ENCODE measurements at places on chromosomes 3 and 15.

DNA sequence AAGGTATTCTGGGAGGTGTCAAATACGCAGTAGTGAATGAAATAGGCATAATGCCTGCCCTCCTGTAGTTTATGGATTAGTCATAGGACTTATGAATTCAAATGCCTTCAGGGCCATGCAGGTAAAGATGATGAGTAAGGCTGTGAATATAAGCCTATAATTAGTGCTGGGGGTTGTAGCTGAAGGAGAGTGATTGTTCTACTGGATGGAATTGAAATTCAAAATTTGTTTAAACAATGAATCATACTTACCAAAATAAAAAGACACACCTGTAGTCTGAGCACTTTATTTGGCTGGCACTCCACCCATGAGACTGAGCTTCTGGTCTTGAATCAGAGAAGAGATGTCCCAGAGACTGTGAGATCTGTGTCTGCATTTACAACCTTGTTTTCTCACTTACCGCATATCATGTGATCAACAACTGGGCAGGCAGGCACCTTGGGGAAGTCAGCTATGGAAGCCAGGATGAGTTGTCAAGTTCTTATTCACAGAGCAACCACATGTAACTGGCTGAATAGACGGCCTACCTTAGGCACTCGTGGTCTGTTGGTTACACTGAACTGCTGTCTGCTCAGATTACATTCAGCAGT, 291.8 kb downstream of the NAALADL2 start:
- DNase-seq, result no peak

DNA sequence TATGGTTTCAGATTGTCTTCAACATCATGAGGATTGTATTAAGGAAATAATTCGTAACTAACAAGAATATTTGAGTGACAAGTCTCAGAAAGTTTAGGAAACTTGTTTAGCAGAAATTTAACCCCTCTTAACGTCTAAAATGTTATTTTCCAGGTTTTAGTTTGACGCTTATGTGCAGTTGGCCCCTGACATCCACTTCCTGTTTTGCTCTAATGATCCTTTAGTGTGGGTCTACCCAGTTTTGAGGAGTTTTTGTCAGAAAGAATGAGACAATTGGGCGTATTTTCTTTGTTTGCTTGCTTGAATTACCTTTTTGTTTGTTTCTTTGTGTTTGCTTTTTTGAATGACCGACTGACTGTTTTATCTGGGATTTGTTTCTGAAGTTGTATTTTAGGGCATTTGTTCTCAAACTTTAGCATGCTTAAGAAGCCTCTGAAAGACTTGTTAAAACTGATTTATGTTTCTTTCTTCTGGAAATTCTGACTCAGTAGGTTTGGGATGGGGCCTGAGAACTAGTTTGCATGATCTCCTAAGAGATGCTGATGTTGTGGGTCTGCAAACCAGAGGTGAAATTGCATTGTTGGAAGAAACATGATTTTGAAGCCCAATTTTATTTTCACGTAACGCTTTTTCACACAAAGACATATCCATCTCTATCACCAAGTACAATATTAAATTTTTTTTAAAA, 20.6 kb downstream of the RBMS3 start:
- no peak for DNase-seq

DNA sequence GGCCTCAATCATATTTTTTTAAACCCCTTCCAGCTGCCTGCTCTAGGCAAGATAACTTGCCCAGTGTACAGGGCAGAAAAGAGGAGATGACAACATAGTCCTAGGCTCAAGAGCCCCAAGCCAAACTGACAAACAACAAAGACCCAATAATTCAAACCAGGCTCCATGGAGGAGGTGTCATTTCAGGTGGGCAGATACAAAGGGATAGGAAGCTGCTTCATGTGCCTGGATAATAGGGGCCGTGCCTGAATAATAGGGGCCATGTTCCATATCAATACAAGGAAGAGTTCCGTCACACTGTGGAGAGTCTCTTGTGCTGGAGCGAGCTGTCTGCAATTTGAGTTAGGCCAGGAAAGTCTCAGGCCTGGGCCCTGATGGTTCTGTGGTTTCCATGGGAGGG, 35.4 kb upstream of the TRIM71 start:
- DNase-seq, result no peak

- no peak for DNase-seq
Measured at GRCh38 chr15:94255540-94255939, 24.2 kb downstream of the MCTP2 start.

- DNase-seq, result no peak
Measured at GRCh38 chr3:100310355-100310965, 24.1 kb upstream of the NIT2 start.

- DNase-seq, result no peak
Measured at GRCh38 chr3:45705839-45706808, 16.9 kb downstream of the SACM1L start.

DNA sequence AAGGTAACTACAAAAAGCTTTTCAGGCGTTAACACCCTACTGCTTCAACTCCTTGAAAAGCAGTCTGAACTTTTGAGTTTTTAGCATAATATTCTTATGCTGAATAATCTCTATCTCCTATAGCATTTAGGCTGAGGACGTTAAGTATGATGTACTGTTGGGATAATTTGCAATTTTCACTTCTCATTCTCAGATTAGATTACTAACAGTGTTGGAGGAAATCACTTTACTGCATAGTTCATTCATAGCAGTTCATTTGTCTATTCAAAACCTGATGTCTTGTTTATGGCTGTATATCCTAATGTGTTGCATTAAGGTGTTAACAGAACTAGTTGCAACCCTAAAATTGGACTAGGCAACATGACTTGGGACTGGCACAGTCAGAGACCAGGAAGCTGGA, 983.1 kb downstream of the FHIT start:
- no peak for DNase-seq

- DNase-seq, result no peak
Measured at GRCh38 chr3:120903221-120903620, 4.8 kb upstream of the STXBP5L start.

DNA sequence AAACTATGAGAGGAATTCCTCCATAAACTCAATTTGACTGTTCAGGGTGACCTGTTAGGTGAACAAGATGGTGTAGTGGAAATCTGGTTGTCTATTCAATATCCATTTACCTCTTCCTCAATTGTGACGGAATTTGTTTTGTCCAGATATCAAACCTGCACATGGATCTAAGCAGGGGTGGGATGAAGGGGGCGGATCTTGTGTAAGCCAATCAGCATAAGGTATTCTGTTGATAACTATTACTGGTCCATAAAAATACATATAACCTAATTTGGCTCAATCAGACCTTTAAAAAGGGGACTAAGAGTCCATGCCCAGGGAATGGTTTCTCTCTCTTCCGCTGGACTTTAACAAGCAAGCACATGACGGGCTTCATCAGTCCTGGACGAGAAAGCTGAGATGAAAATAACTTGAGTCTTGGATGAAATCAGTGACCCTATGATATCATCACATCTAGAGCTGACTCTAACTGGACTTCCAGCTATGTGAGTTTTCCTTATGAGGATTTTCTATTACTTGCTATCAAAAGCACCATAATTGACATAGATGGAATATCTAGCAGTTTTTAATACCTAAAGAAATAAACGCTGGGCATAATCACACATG, 5.7 kb upstream of the POPDC2 start:
- DNase-seq, result no peak

DNA sequence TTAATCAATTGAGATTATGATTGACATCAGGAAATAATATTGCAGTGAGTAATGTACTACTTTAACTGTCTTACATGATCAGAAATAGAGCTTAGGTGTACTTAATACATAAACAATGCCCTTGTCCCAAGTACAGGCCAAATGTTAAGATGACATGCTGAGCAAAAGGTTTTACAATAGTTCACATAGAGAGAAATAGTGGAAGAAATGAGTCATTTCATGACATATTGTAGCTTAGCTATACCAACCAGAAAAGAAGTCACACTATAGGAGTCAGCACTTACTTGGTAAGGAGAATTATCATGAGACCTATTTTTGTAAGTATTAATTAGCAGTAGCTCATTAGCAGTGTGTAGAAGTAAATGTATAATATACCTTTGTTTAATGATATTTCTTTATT, 96.4 kb upstream of the NANOGP8 start:
- no peak for DNase-seq

DNA sequence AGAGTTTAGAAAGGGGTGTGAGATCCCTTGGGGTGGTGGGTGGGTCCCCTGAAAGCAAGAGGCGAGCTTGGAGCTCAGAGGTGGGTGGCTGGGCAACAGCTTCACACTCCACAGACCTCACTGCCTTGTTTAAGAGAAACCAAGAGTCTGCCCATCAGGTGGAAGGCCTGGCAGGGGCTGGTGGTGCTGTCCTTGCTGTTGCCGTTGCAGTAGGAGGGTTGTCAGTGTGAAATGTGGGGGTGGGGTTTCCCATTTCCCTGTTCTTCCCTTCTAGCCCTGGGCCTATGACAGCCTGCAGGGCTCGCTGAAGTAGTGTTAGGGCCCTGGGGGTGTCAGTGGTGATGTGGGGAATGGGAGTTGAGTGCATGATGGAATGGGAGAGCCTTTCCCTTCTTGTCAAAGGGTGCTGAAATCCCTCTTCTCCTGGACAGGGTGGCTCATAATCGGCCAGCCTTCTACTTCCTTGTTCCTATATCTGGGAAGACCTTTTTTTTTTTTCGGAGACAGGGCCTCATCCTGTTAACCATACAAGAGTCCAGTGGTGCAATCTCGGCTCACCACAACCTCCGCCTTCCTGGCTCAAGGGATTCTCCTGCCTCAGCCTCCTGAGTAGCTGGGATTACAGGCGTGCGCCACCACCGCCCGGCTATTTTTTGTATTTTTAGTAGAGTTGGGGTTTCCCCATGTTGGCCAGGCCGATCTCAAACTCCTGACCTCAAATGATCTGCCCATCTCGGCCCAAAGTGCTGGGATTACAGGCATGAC, 4.3 kb downstream of the PLEKHO2 start:
- DNase-seq, result no peak

DNA sequence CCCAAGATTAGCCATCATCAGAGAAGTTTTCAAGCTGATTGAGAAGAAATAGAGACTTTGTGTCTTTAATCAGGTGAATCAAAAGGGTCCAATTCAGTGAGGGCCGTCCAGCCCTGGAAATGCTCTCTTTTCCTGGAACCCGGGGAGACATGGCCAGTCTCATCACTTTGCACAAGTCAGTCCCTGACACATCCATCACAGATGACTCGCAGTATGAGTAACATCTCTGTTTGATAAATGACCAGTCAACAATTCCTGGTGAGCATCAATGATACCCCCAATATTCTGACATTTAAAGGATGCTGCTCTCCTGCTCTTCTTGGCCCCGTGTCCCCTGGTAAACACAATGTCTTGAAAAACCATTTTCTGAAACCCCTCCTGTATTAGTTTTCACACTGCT, 26.7 kb downstream of the C3orf20 start:
- DNase-seq, result no peak

DNA sequence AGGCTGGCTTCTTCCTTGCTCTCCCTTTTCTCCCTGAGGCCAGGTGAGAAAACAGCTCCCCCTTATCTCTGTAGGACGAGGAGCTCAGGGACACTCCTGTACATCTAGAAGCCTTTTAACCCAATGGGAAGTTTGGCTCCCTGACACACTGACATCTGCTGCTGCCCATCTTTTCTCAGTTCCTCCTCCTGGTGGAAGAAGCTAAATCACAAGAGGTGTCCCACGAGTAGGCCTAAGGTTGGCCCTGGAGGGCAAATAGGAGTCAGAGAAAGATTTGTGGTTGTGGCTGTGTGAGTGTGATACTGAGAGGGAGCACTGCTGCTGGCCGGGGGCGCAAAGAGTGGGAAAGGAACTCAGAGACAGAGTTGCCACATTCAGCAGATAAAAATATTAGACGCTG, 49.5 kb downstream of the ARHGAP31 start:
- no peak for DNase-seq

DNA sequence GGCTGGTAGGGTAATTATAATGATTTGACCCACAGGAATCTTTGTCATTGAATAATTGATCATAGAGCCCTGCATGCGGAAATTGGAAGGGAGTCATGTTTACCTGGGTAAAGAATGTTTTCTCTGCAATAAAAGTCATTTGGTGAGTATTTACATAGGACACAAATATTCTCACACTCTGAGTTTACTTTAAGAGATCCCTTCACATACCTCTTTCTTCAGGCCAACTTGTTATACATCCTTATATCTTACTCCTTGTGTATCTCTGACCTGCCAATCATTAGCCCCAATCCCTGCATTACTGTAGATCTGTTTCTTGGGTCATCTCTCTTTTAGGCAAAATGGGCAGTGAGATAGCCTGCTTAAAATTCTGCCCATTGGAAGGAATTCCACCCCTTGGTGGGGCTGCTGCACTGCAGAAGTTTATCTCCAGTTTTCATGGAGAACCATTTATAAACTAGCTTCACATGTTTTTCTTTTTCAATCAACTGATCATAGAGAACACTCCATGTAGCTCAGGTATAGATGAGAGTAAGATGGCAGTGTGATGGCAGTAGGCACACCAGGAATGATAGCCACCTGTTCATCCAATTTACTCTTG, 46.2 kb downstream of the ILDR1 start:
- no peak for DNase-seq

DNA sequence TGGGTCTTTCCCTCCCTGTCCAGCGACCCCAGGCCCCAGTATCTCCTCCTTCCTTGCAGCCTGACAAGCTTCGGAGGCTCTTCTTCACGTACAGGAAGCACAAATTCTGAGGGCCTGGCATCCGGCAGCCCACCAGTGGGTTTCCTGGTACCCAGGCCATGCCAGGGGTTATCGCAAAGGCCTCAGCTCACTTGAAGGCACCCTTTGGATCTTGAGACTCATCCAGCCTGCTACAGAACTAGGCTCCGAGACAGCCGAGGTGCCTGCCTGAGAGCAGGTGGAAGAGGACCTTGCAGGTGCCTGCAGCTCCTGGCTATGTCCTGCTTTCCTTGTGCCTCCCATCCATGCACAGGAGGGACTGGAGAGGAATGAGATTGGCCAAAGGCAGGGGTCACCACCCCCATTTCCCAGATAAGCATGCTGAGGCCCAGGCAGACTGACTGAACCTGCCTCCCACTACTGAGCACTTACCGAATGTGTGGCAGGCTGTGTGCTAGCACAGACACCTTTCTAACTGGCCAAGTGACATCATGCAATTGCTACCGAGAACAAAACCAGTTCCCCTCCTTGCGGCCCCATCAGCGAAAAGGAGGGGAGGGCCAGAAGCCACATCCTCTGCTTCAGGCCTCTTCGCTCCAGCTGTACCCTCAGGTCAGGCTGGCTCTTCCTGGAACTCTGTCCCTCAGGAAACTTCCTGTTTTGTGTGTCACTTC, 11.2 kb downstream of the SH2D7 start:
- no peak for DNase-seq

- no peak for DNase-seq
Measured at GRCh38 chr3:60076331-60076730, 1026.5 kb upstream of the CFAP20DC start.

- DNase-seq, result no peak
Measured at GRCh38 chr15:58650102-58650501, 99.4 kb downstream of the ADAM10 start.

- DNase-seq, result no peak
Measured at GRCh38 chr15:48121849-48122248, 1.1 kb downstream of the SLC24A5 start.
